ENCODE measurements at places on chromosomes 4 and X. TPM values are rescaled to one million over a fixed set of nuclear protein-coding genes. Genes with fewer than 3 reads are reported as not detected.

Gene SHISA3
- polyA plus RNA-seq: not detected

Gene HGFAC
- not detected for polyA plus RNA-seq

Gene RAB33A
- 15.6 TPM for polyA plus RNA-seq

Gene RIBC1
- 0.26 TPM for polyA plus RNA-seq

Gene ODAPH
- not detected for polyA plus RNA-seq

Gene SPACA5B
- polyA plus RNA-seq: not detected

Gene ALG13
- 49.0 TPM for polyA plus RNA-seq

Gene SERTM2
- polyA plus RNA-seq: not detected

Gene BMP3
- not detected for polyA plus RNA-seq

DNA sequence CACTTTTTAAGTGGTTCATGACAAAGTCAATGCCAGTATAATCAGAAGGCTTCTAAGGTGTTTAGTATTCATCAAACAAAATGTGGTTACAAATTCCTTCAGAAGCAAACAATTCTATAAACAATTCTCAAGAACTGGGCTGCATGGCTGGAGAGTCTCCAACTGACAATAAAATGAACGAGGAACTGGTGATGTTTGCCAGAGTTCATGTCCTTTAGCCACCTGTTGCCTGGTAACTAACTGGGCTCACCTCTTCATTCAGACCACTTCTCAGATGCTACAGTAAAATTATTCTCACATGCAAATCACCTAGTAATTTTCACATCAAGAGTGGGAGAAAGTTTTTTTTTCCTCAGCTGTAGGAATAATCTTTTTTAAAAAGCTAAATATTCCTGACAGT lies 53.3 kb downstream of the CAMK2D start:
- DNase-seq: no peak

GRCh38 chr4:26075583-26075982 lies 161.6 kb downstream of the SMIM20 start:
- DNase-seq: no peak

DNA sequence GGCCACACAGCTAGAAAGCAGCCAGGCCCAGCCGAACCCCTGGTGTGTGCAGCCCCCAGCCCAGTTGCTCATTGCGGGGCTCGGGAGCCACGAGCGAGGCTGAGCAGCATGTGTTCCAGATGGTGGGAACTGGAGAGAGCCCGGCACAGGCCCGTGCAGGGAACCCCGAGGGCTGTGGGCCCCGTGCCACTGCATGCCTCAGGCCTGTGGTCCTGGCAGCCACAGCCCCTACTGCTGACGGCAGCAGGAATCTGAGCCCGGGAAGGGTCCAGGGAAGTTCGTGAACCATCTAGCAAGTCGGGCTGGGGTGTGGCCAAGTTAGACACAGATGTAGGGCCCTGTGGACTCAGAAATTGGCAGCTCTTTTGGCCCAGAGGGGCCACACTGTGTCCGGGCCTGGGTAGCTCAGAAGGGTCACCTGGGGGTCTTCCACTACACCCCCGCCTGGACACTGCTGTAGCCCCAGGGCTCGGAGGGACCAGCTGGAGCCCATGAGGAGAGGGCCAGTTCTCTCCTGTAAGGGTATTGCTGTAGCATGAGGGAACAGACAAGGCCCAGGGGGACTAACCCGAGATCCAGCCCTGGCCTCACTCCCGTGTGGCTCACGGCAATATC lies 12.1 kb downstream of the HTRA3 start:
- no peak for DNase-seq

DNA sequence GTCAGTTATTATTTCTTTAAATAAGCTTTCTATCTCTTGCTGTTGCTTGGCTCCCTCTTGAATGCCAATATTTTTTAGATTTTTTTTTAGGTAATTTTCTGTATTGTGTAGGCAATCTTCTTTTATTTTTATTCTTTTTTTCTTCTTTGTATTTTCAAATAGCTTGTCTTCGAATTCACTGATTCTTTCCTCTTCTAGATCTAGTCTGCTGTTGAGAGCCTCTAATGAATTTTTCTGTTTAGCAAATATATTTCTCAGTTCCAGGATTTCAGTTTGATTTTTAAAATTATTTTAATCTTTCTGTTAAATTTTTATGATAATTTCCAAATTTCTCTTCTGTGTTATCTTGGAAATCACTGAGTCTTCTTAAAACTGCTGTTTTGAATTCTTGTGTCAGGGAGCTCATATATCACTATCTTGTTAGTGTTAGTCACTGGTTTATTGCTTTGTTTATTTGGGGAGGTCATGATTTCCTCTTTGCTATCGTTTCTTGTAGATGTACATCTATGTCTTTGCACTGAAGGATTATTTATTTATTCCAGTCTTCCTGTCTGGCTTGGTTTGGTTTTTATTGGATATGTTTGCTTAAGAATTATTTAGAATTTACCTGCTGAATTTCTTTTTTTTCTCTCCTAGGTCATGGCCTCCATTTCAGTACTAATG lies 39.9 kb upstream of the GPRIN3 start:
- no peak for DNase-seq

- DNase-seq: no peak
Observed at GRCh38 chrX:39251995-39252394, 450.7 kb downstream of the MID1IP1 start.

GRCh38 chr4:68110441-68110840 lies 19.2 kb downstream of the TMPRSS11F start:
- no peak for DNase-seq

DNA sequence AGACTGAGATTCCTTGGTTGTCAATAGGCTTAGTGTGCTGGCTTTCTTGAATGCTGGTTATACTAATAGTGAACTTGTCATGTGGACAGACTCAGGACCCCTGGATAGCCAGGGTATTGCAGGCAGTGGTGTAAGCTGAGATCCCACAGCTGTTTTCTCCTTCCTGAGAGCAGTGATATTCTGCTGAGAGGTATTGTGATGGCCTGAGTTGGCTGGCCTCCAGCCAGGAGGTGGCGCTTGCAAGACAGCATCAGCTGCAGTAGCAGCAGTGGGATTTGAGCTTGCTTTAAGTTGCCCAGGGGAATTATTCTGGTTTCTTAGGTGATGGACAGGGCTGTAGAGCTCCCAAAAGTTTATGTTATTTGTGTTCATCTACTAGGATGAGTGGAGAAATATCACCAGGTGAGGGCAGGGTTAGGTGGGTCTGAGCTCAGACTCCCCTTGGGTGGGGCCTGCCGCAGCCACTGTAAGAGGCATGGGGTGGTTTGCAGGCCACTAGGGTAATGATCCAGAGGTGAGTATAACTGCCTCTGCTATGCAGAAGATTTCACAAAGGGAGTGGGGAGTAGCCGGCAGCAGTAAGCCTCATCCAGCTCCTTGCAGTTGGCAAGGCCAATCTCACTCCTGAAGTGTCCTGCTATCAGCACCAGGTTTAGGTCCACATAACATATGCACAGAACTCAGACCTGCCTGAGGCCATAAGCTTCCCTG lies 66.2 kb downstream of the IL15 start:
- DNase-seq: no peak

- no peak for DNase-seq
Observed at GRCh38 chr4:53162969-53163368, 202.9 kb downstream of the SCFD2 start.

GRCh38 chrX:27728291-27728690 lies 79.5 kb upstream of the MAGEB10 start:
- DNase-seq: no peak

DNA sequence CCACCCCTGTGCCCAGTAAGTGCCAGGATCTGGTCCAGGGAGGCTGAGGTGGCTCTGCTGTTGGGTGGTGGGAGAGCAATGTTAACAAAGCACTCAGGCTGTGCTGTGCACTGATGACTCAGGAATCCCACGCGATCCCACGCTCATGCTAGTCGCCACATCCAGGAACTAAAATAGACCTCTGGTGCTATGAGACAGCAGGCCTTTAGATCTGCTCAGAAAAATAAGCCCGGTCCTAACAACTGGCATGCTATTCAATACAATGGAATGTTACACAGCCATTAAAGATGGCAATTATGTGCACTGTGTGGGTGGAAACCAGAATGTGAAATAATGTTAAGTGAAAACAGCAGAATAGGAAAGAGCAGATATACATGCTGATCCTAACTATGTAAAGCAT lies 26.0 kb downstream of the ARL13A start:
- DNase-seq: no peak

GRCh38 chr4:104500442-104500841 lies 5.7 kb upstream of the CXXC4 start:
- no peak for DNase-seq

GRCh38 chr4:174874898-174875297 lies 43.3 kb upstream of the ADAM29 start:
- DNase-seq: no peak

- DNase-seq: no peak
Observed at GRCh38 chr4:38154681-38155588, 194.7 kb downstream of the PTTG2 start.

DNA sequence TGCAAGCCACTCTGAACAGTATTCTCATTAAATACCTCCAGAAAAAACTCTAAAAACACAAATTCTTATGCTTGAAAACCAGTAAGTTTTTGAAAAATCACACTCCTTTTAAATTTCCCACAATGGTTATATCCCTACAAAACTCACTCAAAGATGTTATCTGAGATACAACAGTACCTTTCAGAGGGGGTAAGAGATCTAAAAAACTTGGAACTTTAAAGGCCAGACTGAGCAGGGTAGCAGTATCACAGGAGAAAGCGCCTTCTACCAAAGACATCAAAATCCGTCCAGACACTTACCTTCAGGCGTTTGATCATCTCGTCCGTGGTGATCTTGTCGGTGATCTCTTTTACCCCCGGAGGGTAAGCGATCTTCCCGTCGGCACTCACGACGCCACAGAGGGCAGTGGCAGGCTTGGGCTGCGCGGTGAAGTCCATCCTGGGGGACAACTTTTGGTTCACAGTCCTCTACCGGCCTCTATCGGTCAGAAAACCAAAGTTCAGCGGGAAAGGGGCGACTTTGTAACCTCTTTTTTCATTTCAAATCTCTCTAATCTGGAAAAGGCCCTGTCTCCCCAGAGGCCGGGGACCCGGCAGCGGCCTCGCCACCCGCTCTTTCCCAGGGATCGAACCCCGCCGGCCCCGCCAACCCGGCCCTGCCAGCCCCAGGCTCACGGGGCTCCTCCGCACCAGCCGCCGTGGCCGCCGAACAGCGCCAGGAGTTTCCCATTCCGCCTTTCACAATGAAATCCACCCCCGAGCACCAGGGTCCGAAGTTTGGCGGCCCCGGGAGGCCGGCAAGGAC lies 1.4 kb downstream of the PDS5A start:
- peak; percentile 46 for DNase-seq

DNA sequence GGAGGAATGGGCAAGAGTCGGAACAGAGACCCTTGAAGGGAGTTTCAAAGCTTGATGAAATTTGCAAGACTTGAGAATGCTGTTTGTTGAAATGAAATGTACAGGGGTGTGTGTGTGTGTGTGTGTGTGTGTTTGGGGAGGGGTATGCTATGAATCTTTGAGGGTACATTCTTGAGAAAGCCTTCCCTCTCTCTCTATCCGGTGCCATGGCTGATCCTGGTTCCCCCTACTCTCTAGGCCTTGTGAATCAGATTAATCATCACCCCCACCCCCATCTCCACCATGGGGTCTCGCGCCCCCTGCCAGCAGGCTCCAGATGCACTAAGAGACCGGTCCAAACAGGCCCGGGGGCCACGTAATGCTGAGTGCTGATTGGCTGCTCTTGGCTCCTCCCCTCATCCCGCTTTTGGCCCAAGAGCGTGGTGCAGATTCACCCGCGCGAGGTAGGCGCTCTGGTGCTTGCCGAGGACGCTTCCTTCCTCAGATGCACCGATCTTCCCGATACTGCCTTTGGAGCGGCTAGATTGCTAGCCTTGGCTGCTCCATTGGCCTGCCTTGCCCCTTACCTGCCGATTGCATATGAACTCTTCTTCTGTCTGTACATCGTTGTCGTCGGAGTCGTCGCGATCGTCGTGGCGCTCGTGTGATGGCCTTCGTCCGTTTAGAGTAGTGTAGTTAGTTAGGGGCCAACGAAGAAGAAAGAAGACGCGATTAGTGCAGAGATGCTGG lies at the start of gene HTR2C:
TSS of gene HTR2C (plus strand) at position 441 of the 729 bp plus-strand sequence. CDS start 142,851 bp downstream, outside the sequence.
- DNase-seq: no peak

DNA sequence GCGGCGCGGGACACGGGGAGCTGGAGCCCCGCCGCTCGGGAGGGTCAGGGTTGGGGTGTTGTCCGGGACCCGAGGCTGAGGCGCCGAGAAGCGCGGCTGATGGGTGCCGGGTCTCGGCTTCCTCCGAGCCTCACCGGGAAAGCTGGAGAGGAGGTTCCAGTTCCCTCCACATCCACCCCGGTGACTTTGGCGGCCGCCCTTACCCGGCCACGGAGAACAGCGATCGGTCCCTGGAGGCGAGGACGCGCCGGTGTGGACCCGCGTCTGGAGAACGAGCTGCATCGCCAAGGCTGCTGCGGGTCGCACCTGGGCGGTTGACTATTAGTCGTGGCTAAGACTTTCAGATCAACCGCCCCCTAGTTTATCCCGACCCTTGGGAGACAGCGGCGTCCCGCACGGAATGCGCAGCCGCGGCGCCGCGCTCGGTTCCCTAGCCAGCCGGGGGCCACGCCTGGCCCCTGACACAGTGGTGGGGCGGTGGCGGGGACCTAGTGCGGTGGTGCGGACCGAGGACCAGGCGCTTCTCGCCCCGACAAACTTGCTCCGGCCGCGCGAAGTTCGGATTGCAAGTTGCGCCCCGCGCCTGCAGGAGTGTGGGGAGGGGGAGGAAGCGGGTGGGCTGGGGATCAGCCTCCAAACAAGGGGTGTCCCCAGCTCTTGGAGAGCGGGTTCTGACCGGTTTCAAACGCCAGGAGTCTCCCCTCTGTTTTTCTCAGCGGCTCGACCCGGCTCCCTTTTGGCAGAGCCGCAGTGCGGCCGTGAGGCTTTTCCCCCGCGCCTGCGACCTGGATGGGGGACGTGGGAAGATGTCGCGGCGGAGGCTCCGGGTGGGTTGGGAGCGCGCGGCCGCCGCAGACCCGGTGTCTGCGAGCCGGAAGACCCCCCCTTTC lies 568 bp downstream of the FHDC1 start:
- no peak for DNase-seq

DNA sequence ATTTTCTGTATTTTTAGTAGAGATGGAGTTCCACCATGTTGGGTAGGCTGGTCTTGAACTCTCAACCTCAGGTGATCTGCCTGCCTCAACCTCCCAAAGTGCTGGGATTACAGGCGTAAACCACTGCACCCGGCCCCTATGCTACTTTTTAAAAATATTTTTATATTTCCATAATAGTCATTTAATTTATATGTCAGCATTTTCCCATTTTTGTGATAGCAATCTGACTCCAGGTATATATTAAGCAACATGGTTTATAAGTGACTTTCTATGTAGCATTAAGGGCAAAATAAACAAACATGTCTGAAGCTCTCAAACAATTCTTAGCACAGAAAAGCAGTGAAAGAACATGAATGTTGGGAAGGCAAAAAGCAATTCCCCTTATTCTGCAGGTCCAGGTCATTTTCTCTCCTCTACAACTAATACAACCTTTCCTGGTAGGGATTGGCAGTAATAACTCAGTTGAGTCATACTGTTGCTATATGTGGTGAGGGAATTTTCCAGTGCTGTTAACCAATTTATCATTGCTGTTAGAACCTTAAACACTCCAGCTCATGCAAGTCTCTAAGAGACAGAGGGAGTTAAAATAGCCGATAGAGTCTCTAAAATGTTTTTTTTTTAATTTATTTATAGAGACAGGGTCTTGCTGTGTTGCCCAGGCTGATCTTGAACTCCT lies 24.0 kb downstream of the SMIM14 start:
- no peak for DNase-seq
